ENCODE measurements at places on chromosomes 6 and 20.

- no peak for DNase-seq
Measured at GRCh38 chr6:129491436-129491835, 218.5 kb downstream of the ARHGAP18 start.

- no peak for DNase-seq
Measured at GRCh38 chr6:139713424-139713823, 339.0 kb upstream of the CITED2 start.

- DNase-seq = no peak
Measured at GRCh38 chr20:3374296-3374695, 33.2 kb downstream of the DNAAF9 start.

DNA sequence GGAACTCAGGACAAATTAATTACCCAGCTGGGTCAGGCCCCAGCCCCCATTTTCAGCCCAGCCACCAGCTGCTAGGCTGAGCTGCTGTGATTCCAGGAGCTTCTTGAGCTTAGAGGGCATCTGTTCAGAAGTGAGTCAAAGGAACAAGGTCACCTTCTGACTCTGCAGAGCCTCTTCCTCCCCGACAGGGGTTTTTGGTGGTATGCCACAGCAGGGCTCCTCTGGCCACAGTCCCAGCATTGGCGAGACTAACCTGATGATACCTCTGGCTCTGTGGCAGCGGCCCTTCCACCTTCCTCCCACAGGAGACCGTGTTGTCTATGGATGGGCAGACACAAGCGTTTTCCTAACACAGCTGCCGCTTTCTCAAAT is 39.7 kb downstream of the ZC3H12D start:
- no peak for DNase-seq

DNA sequence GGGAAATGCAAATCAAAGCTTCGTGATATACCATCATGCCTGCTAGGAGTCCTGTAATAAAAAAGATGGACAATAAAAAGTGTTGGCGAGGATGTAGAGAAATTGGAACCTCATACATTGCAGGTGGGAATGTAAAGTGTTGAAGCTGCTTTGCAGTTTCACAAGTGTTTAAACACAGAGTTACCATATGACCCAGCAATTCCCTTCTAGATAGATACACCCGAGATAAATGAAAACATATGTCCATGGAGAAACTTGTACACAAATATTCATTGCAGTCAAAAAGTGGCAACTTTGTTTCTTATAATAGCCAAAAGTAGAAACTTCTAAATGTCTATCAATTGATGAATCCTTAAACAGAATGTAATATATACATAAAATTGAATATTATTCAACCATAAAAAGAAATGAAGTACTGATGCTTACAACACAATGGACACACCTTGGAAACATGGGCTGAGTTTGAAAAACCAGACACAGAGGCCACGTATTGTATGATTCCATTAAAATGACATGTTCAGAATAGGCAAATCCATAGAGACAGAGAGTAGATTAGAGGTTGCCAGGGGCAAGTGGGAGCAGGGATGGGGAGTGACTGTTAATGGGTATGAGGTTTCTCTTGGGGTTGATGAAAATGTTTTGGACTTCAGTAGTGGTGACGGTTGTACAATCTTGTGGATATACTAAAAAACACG is 20.8 kb upstream of the ERVFRD-1 start:
- no peak for DNase-seq

DNA sequence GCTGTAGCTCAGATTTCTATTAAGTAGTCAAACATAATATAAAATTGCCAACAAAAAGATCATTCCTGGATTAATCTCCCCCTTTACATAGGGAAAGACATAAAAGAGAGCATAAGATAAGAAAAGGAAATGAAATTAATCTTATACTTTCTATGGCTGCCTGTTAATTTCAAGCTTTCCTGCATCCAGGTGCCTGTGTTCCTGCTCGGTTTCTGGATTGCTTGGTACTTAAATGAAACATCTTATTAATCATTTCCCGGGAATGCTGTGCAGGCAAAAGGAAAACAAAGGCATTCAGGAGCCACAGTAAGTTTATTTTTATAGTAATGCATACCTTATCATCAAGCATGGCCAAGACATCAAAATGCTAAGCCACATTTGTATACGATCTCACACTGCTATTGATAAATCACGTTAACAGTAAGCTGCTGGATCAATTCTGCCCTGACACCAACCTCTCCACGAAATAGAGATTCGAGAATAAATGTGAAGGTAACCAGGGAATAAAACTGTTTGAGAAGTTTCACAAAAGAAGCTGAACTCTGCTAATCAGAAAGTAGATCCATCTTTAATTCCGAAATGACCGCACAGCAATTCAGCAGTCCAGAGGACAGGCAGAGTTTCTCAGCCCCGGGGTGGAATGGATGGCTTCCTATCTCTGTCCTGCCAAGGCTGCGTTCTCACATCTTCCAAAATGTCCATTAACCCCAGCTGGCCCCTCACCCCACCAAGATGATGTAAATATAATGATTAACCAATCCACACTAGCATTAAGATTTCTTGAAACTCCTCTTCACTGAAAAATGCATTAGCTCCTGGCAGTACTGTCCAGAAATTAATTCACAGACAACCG is 32.6 kb upstream of the APCDD1L start:
- no peak for DNase-seq

- no peak for DNase-seq
Measured at GRCh38 chr20:47606983-47607613, 105.4 kb downstream of the NCOA3 start.

DNA sequence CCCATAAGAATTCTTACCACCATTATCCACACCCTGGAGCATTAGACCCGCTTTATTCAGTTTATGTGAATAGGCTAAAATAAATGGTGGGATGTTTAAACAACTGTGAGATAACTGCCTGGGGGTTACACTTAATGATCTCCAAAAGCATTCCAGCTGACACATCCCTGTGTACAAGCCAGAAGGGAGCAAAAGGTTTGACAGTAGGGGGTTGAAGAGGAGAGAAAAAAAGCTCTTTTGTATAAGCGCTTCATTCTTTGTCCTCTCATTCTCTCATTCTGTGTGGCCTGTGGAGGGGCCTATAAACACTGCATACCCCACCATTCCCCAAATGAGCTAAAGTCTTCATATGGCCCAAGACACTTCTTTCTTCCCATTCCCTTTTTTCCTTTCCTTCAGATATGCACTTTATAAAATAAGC is 30.8 kb upstream of the COL21A1 start:
- no peak for DNase-seq

GRCh38 chr6:31362751-31363150 is 5.8 kb upstream of the HLA-B start:
- no peak for DNase-seq

GRCh38 chr6:35544769-35545361 is 32.2 kb upstream of the TULP1 start:
- no peak for DNase-seq

DNA sequence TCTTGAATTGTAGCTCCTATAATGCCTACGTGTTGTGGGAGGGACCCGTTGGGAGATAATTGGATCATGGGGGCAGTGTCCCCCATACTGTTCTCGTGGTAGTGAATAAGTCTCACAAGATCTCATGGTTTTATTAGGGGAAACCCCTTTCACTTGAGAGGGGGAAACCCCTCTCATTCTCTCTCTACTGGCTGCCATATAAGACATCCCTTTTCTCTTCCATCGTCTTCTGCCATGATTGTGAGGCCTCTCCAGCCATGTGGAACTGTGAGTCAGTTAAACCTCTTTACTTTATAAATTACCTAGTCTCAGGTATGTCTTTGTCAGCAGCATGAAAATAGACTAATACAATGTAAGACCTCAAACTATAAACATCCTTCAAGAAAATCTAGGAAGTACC is 23.1 kb downstream of the PAQR8 start:
- DNase-seq = no peak

DNA sequence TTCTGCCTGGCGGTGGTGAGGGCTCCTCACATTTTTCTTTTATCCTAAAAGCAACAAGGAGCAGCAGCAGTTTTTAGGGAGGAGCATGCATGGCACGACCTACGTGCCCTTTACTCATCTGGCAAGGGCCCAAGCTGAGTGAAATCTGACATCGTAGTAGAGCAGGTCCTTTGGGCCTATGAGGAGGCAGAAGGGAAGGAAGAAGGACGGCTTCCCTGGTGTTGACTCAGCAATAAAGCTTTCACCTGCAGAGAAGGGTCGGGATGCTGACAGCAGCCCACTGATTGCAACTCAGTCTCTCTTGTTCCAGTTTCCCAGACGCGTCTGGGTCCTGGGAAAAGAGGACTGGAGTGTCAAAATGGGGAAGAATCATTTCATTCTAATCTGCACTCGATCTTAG is 409.1 kb upstream of the AGPAT4 start:
- no peak for DNase-seq

GRCh38 chr20:61130156-61130555 is 121.9 kb upstream of the CDH4 start:
- no peak for DNase-seq

DNA sequence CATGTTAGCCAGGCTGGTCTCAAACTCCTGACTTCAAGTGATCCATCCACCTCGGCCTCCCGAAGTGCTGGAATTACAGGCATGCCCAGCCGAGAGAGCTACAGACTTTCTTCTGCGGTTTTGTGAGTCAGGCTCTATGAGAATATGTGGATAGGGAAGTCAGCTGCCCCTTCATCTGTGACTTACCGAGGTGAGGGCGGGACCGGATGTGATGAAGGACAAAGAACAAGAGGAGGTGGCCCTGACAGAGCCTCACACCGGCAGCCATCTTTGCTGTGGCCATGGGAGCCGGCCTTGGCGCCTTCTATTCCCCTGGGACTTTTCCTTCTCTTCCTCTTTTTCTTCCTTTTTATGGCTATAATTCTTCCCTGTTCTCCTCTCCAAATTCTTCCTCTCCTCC is 67.0 kb downstream of the IYD start:
- no peak for DNase-seq

DNA sequence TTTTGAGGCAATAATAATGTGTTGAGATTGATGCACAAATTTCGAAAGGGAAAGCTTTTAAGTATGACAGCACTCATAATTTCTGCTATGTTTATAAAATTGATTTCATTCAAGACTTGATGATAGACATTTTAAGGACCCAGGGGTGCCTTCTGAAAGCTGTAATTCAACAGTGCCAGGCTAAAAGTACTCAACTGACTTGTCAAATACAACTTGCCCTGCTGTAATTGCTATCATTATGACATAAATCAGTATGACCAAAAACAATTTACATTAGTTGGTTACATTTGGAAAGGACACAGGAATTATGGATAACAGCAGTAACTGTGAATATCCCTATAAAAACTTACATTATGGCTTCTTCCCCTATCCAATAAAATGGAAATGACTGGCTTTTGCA is 178.9 kb downstream of the MMUT start:
- DNase-seq = no peak

DNA sequence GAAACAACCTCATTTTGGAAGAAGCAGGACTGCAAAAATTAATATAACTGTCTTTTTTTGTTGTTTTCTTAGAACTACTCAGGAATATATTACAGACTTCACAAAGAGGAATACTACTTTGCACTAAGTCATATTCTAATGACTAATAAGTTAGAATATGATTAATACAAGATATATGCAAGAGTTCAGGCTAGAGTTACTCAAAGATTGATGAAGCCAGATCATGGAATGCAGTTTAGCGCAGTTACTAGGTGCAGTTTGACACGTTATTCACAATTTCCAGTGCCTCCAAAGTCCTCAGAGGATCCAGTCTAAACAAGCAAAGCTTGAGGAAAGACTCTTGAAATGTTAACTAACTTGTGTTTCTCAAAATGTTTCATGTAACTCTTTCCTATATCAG is 1.2 kb upstream of the MYCT1 start:
- DNase-seq = no peak

DNA sequence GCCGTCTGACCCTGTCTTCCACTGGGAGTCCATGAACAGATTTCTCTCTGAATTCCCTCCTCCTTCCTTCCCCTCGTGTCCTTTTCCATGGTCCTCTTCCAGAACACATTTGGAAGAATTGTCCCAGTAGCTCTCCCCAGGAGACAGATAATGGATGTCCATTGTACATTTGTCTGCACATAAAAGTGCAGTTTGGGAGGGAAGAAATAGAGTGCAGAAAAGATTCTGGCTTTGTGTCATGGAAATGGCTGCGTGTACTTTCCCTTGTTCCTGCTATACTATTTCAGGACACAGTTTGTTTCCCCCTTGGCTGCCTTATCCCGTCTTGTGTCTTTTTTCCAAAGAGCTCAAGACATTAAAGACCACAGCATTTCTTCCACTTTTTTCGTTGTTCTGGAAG is 127.6 kb downstream of the SYNDIG1 start:
- no peak for DNase-seq

DNA sequence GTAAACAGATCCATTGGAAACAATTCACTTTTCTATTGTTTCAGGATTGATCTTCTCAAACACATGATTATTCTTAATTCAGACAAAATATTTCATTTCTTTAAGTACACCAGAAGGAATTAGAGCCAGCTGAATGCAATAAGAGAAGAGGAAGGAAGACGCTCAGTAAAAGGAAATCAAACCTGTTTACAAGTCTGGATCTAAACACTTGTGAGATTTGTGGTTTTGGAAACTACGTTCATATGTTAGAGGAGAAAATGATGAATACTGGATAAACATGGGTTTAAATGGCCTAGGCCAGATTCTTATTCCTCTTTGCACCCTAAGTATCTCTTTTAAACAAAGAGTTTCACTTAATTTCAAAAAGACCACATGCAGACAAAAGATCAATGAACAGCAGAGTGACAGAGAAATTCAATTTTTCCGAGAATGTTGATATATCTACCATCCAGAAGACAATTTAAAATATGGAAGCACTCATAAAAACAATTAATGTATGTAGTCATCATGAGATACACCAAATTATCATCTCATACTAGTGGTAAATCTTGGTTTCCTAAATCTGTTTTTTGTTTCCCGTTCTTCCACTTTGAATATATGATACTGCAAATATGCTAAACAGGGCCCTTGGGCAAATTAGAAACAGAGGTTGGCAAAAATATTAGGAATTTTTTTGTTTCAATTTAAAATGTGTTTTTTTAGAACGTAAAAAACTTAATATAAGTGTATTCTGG is 703.5 kb upstream of the CITED2 start:
- no peak for DNase-seq

DNA sequence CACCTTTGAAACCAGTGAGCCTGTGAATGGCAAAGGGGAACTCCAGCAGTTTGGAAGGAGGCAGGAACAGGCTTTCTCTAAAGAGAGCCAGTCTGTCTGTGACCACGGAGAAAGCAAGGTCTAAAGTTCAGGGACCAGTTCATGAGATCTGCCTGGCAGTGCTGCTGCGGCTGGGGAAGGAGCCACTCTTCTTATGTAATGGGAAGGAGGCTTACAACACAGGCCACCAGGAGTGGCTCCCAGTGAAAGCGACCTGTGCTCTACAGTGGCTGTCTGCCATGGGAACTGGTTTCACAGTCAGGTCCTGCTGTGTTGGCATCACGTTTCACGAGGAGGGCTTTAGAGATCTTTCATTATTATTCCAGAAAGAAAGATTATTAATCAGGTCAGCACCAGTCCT is 291.9 kb upstream of the PRDM1 start:
- DNase-seq = peak; percentile 26

Measured in right hindlimb (tissue), 1 donor.